ENCODE measurements at places on chromosomes 4 and X. TPM values are rescaled to one million over a fixed set of nuclear protein-coding genes. Genes with fewer than 3 reads are reported as not detected.

The C1QTNF7 gene
- total RNA-seq: 6.5 TPM

The ZNF630 gene
- 9.8 TPM for total RNA-seq

The TAF7L gene
- total RNA-seq: 0.76 TPM

The LRRC66 gene
- total RNA-seq: 0.25 TPM

All from suprapubic skin (tissue), 4 donors.